NCI-H1694 (cell line): ENCODE measurements at places on chromosomes 6 and 20.

DNA sequence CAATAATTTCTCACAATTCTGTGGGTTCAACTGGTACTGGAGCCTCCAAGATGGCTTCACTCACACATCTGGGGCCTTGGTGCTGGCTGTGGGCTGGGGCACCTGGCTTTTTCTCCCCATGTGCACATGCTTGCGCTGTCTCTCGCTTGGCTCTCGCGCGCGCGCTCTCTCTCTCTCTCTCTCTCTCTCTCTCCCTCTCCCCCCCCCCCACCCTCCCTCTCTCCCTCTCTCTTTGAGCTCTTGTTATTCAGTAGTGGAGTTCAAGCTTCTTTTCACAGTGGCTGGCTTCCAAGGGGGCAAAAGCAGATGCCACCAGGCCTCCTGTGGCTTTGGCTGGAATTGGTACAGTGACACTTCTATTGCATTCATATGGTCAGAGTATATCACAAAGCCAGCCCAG, 10.8 kb upstream of the TBCC start:
- no peak for DNase-seq

DNA sequence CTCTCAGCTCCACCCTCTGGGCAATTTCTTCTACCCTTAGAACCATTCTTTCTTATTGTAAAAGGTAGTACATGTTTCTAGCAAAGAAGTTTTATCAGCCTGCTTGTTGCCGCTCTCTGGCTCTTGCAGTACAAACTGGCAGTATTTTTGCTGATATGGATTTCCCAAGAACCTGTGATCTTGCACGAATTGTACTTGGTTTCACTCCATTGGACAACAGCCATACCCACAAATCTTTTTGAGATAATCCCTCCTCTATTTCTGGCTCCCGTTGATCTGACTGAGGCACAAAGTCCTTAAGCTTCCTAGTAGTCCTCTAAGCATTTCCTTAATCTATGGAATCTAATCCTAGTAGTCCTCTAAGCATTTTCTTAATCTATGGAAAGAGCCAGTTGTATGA, 487.0 kb upstream of the PTCHD4 start:
- DNase-seq, result no peak

- no peak for DNase-seq
These were observed 446.0 kb downstream of the QKI start for GRCh38 chr6:163860287-163861081.

GRCh38 chr20:21182832-21183563, 57.1 kb downstream of the KIZ start:
- no peak for DNase-seq

GRCh38 chr6:79127660-79128059, 49.6 kb upstream of the PHIP start:
- no peak for DNase-seq

- no peak for DNase-seq
These were observed 11.0 kb downstream of the TRIM10 start for GRCh38 chr6:30149858-30150550.

GRCh38 chr20:5410470-5410869, 93.7 kb upstream of the PROKR2 start:
- no peak for DNase-seq

DNA sequence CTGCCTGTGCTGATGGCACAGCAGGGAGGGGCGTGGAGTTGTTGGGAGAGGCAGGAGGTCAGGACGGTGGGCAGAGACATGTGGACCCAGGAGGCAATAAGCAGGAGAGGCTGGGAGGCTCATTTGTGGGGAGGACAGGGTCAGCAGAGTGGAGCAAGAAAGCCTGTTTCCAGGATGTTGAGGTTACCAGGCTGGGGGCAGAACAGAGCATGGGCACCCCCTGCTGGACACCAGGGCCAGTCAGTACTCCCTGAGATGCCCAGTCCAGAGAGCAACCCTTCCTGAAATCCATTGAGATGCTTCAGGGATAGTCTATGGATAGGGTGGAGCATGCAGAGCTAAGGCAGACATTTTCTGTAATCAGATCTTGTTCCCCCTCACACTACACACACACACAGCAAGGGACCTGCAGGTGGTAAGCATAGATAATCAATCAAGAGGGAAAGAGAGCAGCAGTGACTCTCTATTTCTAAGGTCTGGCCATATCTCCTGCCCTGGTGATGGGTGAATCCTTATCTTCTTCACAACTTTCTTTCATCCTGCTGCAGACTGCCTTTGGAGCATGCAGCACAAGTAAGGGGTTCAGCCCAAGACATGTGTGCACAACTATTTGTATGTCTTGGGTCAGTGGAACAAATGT, 41.7 kb downstream of the MOCS1 start:
- peak; percentile 2 for DNase-seq

DNA sequence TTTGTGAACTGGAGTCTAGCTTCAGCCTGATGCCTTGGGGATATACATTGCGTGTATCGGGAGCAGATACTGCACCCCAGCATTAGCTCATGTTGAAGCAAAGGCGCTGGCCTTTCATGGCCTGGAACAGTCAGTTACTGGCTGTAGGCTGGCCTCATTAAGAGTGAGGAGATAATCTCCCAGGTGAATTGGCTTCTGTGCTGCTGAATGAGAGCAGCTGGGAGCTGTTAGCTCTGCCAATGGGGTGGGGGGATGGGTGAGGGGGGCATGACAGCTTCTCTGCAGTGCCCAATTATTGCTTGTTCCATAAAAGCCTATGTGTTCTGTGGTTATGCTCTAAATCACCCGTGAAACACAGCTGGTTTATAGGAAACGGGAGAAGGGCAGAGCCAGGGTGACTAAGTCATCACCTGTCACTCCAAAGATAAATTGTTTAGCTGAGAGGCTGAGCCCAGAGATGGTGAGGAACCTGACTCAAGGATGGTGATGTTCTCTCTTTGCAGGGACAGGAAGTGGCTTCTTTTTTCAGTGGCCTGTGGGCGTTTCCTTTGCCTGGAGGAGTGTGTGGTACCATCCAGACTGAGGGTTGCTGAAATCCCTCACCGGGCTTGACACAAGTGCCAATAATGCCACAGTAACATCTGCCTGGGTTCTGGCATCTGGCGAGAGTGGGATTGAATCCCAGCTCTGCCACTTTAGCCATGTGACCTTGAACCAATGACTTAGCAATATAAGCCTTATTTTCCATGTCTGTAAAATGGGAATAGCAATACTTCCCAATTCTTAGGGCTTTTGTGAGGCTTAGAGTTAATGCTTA, 170.8 kb downstream of the BCAS1 start:
- peak; percentile 88 for DNase-seq

- DNase-seq, result no peak
These were observed 72.9 kb downstream of the CDH26 start for GRCh38 chr20:60031107-60031506.

DNA sequence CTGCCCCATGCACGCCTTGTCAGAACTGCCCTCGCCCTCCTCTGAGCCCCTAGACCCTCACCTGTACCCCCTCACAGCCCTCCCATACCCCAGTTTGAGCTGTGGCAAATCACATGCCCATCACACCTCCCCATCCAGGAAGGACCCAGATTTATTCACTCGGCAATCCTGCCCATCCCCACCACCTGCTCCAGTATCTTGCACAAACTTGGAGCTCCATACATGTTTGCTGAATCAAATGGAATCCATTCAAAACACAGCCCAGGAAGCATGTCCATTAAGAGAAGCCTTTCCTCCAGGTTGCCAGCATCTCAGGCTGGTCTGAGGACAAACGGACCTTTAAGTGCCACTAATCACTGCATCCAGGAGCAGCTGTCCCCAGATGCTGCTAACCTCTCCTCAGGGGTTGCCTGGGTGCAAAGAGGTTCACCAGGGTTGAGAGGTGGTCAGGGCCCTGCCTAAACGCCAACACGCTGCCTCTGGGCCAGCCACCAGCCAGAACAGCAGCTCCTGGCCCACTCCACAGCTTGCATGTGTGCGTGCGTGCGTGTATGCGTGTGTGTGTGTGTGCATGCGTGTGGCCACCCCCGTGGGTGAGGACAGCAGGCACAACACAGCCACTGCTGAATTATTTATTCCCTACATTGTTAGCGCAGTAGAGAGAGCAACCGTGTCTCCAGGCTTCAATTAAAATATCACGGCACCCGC, 31.0 kb downstream of the GRM4 start:
- no peak for DNase-seq

DNA sequence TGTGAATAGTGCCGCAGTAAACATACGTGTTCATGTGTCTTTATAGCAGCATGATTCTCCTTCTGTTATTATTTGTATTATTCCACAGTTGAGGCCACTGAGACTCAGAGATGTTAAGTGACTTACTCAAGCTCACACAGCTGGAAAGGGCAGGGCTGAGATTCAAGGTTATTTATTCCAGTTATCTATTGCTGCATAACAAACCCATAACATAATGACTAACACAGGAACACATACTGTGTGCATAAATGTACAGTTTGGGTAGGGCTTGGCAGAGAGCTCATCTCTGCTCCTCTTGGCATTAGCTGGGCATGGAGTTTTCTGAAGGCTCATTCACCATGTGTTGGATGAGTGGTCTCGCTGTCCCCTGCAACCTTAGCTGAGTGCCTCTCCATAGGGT, 68.8 kb downstream of the STK35 start:
- DNase-seq, result no peak

- DNase-seq, result no peak
These were observed 17.7 kb downstream of the SENP6 start for GRCh38 chr6:75619230-75619899.

DNA sequence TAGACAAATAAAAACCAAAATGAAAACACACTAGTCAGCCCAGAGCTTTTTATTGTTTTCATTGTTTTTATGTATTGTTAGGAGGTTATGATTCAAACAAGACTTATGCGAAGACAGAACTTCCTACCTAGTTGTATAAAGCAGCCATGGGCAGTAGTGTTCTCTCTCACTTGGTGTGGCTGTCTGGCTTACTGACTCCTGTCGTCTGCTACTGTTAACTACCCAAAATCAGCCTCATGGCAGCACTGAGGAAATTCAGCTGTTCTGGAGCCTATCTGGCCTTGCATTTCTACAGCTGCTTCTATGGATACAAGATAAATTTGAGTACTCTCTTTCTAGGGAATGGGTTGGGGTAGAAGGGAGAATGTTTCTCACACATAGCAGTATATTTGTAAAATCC, 20.4 kb downstream of the VTA1 start:
- DNase-seq, result no peak

DNA sequence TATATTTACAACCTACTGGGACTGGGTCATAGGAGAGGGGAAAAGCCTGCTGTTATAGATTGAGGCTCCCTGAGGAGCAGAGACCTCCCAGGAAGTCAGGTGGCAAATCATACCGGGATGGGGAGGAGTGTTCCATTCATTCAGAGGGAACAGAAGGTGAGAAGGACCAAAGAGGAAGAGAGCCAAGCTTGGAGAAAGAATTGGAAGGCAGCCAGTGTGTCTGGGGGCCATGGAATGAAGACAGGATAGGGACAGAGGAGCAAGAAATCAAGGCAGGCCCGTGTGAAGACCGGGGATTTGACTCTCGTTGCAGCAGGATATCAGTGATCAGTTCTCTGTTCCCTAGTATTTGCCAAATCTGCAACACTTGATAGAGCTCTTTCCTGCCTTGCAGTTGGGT, 5.7 kb upstream of the ZNF217 start:
- no peak for DNase-seq

DNA sequence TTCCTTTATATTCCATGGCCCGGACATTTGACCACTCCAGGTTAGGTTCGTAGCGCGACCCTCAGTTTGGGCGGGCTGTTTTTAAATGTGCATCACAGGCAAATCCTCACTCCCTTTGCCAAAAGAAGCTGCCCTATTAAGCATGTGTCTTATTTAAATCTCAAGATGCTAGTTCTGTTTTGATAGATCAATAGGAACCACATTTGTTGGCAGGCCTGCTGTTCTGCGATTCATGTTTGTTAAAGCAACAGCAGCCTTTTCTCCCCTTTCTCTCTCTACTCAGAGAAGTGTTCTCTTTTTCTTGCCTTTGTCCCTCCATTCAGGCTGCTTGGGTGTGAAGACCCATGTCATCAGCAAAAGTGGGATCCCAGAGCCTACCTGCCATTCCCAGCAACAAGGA, 212.0 kb upstream of the SSTR4 start:
- DNase-seq, result no peak

- no peak for DNase-seq
These were observed 12.4 kb downstream of the PKIG start for GRCh38 chr20:44594730-44595129.

- no peak for DNase-seq
These were observed 234.7 kb upstream of the ADGRB3 start for GRCh38 chr6:68400396-68400795.

- no peak for DNase-seq
These were observed 2.3 kb downstream of the FKBP5 start for GRCh38 chr6:35686436-35686835.

GRCh38 chr6:73081955-73082354, 143.3 kb downstream of the KHDC1L start:
- DNase-seq, result no peak

DNA sequence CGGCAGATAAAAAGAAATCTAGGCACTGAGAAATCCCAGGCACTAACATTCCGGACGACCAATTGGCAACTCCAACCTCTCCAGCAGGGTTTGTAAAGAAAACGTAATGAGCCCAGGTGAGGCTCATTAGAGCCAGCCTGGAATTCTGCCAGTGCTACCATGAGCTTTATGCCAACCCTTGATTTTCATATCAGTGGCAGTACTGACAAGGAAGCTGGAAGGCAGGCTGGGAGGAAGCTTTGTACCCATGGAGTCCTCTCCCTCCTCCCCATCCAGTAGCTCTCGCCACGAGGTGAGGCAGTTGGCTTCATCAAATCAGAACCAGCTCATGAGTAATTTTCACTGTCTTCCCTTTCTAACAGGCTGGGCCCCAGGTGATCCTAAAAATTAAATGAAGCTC, 250.2 kb downstream of the ZNF217 start:
- no peak for DNase-seq

GRCh38 chr20:20585146-20585545, 127.3 kb downstream of the RALGAPA2 start:
- no peak for DNase-seq

DNA sequence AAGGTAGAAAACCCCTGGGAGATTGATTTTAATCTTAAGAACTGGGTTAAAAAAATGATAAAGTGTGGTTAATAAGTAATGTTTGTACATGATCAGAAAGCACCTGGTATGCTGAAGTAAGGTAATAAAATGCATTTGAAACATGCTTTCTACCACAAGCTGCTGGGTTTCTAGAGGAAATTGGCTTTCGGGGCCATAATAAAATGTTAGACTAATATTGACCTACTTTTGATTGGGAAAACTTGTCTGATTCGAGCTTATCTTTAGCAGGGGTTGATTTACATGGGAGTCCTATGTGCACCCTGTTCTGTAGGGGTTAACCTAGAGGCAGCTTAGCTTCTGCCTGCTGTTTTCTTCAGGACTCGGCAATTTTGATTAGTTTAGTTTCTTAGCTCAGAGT, 50.5 kb downstream of the CRYBG1 start:
- DNase-seq, result no peak

GRCh38 chr6:6885521-6886170, 222.1 kb upstream of the RREB1 start:
- DNase-seq, result no peak

DNA sequence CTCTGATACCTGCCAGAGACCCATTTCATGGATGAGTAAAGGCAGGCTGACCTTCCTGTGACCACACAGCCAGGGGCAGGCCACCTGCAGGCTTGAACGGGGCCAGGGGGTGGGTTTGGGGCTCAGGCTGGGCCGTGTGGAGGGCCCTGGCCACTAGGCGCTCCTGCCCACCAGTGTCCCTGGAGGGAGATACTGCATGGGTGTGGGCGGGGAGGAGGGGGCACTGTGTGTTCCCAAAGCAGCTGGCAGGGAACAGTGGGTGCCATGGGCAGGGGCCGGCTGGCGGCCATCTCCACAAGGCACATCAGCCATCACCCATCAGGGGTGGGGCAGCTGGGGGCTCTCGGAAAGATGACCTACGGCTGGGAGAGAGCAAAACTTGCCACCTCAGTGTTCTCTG, 15.4 kb downstream of the SRC start:
- DNase-seq, result no peak

- DNase-seq, result no peak
These were observed 6.7 kb downstream of the BCLAF1 start for GRCh38 chr6:136282906-136283305.
